ENCODE measurements at places on chromosomes 7 and 10. TPM values are rescaled to one million over a fixed set of nuclear protein-coding genes. Genes with fewer than 3 reads are reported as not detected.

DNA sequence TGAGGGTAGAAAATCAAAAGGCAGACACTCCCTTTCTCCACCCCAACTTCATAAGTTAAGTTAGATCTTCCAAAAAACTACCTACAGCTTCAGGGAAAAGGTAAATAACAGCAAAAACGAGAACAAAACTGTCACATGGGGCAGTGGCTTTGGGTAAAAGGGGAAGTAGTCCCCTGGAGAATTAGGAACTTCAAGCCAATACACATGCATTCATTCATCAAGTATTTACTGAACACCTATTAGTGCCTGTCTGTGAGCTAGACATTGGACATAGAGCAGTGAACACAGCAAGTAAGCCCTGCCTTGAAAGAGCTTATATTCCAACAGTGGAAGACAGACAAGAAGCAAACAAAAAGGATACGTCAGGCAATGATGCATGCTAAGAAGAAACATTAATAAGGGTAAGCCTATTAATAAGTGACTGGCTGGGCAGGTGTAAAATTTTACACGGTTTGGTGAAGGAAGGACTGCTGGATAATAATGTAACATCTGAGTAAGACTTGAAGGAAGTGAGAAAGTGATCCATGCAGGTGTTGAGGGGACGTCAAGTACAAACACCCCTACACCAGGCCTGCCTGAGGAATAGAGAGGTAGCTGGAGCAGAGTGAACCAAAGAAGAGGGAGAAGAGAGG, 69.6 kb upstream of the RAPGEF5 start:
- no peak for DNase-seq
- H3K27me3 ChIP-seq: no peaks in the 10 kb centered on the region
- no peak overlapping the region for H3K27ac ChIP-seq

DNA sequence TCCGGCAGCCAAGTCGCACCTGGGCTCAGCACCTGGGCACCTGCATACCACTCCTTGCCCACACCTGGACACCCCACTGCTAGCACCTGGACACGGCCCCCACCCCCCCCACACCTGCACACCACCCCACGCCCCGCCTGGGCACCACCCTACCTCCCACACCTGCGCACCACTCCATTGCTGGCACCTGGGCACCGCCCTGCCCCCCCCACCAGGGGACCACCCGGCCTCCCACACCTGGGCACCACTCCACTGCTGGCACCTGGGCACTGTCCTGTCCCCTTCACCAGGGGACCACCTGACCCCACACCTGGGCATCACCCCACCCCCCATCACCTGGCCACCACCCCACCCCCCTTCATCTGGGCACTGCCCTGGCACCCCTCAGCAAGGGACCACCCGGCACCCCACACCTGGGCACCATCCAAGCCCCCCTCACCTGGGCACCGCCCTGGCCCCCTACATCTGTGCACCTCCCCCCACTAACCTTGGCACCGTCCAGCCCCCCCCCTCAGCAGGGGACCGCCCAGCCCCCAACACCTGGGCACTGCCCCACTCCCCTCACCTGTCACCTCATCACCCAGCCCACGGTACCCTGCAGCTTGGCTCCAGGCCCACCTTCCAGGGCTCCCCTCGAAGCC, 33.8 kb upstream of the RNF32 start:
- no peaks in the 10 kb centered on the region for H3K4me1 ChIP-seq
- H3K27ac ChIP-seq: no peak overlapping the region
- DNase-seq: no peak

DNA sequence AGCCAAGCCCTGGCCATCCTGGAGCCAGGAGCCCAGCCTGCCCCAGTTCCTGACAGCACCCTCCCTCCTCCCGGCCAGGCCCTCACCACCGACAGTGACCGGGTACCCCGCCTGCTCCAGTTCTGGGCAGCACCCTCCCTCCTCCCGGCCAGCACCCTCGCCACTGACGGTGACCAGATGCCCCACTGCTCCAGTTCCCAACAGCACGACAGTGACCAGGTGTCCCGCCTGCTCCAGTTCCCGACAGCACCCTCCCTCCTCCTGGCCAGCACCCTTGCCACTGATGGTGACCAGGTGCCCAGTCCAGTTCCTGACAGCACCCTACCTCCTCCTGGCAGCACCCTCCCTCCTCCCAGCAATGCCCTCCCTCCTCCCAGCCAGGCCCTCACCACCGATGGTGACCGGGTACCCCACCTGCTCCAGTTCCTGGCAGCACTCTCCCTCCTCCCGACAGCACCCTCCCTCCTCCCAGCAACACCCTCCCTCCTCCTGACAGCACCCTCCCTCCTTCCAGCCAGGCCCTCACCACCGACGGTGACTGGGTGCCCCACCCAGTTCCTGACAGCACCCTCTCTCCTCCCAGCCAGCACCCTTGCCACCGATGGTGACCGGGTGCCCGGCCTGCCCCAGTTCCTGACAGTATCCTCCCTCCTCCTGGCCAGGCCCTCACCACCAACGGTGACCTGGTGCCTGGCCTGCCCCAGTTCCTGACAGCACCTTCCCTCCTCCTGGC, 40.3 kb downstream of the VIPR2 start:
- no peak for DNase-seq
- no peaks in the 10 kb centered on the region for H3K4me1 ChIP-seq
- no peak overlapping the region for H3K4me3 ChIP-seq
- H3K36me3 ChIP-seq: no peaks in the 10 kb centered on the region
- no peaks in the 10 kb centered on the region for H3K27me3 ChIP-seq

GRCh38 chr10:119253433-119254174, 46.2 kb downstream of the GRK5 start:
- H3K27me3 ChIP-seq: no peaks in the 10 kb centered on the region
- H3K4me1 ChIP-seq: peaks cover 46% of the 10 kb centered on the region

- H3K36me3 ChIP-seq: peaks cover 13% of the 10 kb centered on the region
- H3K4me1 ChIP-seq: peaks cover 36% of the 10 kb centered on the region
- H3K4me3 ChIP-seq: peak overlapping the region; percentile 95
- peak overlapping the region; percentile 71 for H3K27ac ChIP-seq
Observed at GRCh38 chr10:7410301-7410861, 453 bp downstream of the SFMBT2 start.

GRCh38 chr7:66301249-66301648, 96.1 kb downstream of the TPST1 start:
- H3K27ac ChIP-seq: no peak overlapping the region
- H3K27me3 ChIP-seq: no peaks in the 10 kb centered on the region
- no peak overlapping the region for H3K4me3 ChIP-seq
- H3K36me3 ChIP-seq: peaks cover 19% of the 10 kb centered on the region

DNA sequence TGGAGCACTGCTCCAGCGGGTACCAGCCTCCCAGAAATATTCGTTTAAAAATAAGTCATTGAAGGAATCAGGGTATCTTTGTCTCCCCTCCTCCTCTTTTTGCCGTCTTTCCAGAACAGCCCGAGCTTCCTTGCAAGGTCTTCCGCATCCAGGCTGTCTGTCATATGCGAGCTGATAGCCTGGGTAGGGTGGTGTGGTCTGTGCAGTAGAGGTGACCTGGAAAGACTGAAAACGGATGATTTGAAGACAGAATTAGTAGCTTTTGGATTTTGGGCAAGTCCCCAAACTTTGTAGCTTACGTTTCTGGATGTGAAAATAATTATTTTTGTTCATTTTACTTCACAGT, 480 bp downstream of the VPS50 start:
- H3K4me3 ChIP-seq: peak overlapping the region; percentile 100
- peak overlapping the region; percentile 98 for H3K27ac ChIP-seq
- no peaks in the 10 kb centered on the region for H3K27me3 ChIP-seq

GRCh38 chr7:143373255-143373794, 7.8 kb upstream of the ZYX start:
- H3K4me3 ChIP-seq: no peak overlapping the region
- no peaks in the 10 kb centered on the region for H3K36me3 ChIP-seq
- DNase-seq: no peak
- H3K27me3 ChIP-seq: peaks cover 4% of the 10 kb centered on the region

The RARRES2 gene
- not detected for total RNA-seq

The SFTPA1 gene
- not detected for total RNA-seq

The PDE6C gene
- total RNA-seq: not detected

The CFAP46 gene
- 3.7 TPM for total RNA-seq

All from activated B cell treated with CpG ODN at 0.5 μM for 24 hours (primary cell).